ENCODE measurements at places on chromosomes 13 and 19. TPM values are rescaled to one million over a fixed set of nuclear protein-coding genes. Genes with fewer than 3 reads are reported as not detected.

Gene CERS1
- total RNA-seq, result 5.6 TPM

Gene PALM
- total RNA-seq, result 15.8 TPM

Gene LRRC63
- 0.08 TPM for total RNA-seq

Gene MARK4
- total RNA-seq, result 8.7 TPM

Gene YJU2
- 19.3 TPM for total RNA-seq

Gene LILRA2
- total RNA-seq, result not detected

Gene ZNF790
- total RNA-seq, result 0.12 TPM

Gene ATP4A
- not detected for total RNA-seq

Data from A549 treated with Hydrocortisone at 1 μM for 4 hours (cell line).